ENCODE measurements at places on chromosomes 3 and 15.

GRCh38 chr15:101233651-101234280, 18.1 kb downstream of the CHSY1 start:
- no peak for DNase-seq

DNA sequence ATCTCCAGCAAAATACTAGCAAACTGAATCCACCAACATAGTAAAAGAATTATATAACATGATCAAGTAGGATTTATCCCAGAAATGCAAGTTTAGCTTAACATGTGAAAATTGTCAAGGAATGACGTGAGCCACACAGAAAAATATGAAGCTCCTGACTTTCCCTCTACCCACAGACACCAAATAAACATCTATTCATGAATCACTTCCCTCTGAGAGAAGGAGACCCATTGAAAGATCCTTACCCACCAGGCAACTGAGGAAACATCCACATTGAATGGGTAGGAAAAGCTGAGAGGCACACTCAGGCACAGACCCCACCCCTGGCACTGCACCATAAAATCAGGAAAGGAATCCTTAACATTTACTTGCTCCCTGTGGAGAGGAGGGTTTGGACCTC, 102.2 kb upstream of the MANF start:
- no peak for DNase-seq

GRCh38 chr15:69092159-69092558, 68.3 kb upstream of the GLCE start:
- DNase-seq, result no peak

- no peak for DNase-seq
Measured at GRCh38 chr3:152760024-152760563, 74.8 kb upstream of the P2RY1 start.

DNA sequence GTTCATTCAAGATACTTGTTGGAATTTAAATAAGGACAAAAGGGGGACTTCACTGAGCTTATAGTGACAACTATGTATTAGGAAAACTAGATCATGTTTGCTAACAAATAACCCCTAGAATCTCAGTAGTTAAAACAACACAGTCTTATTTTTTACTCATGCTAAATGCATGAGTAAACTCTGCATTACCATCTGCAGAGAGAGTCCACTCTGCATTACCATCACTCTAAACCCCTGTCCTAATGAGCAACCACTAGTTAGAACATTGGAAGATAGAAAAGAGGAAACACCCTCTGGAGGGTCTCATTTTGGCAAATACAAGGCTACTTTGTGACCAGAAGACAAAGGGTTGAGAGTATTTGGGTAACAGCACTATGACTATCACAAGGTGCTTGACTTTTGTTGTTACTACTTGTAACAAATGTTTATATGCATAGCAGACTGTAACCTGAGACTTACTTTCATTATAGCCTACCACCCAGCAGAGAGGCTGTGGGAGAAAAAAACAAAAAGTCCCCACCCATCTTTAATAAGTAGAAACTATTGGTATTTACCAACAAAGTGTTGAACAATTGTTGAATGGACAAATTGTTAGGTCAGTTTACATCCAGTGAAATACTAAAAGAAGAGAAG, 99.1 kb downstream of the OXSM start:
- no peak for DNase-seq

- DNase-seq, result no peak
Measured at GRCh38 chr3:108008931-108009639, 81.7 kb downstream of the CD47 start.

GRCh38 chr3:148847351-148847750, 17.7 kb upstream of the CPA3 start:
- no peak for DNase-seq

DNA sequence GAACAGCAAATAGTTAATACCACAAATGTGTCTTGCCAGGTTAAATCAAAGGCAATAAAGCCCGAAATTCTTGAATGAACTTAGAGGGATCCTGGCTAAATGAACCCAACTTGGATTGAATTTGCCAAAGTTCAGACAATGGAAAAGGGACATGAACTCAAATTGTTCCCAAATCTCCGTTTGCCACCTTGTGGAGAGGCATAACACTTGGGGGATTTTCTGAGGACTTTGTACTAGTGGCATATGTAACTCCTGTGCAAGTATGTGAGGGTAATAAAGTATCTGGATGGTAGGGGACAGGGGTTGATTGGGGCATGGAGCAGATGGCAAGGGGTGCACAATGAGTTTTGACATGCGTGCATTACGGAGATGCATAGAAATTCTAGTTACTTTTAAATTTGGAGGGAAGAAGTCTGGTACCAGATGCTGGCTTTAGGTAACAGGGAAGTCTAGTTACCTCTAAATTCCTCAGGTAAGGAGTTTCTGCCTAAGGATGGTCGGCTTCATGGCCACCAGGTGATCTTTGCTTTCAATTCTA, 1.2 kb upstream of the TCAIM start:
- no peak for DNase-seq

All from COR-L47 (cell line).